ENCODE measurements at places on chromosomes 13 and 19. TPM values are rescaled to one million over a fixed set of nuclear protein-coding genes. Genes with fewer than 3 reads are reported as not detected.

Gene S1PR4
- not detected for total RNA-seq

Gene SULT2A1
- total RNA-seq = not detected

Gene ZNF728
- total RNA-seq = under 0.01 TPM

DNA sequence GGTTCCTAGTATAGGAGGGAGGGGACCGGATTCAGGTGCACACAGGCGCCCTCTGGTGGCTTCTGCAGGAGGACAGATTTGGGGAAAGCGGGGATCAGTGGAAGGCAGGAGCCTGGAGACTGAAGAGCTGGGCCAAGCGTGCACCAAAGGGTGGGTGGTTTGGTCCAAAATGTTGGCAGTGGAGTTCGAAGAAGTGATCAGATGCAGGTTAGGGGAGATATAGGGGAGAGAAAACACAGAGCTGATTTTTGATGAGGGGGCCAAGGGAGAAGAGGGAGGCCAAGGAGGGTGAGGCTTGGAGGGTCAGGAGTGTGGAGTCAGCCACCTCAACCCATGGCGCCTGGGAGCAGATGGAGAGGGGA lies 6.8 kb upstream of the CARM1 start:
- H3K4me3 ChIP-seq = peak overlapping the region; percentile 27
- peak overlapping the region; percentile 28 for H3K27ac ChIP-seq
- H3K27me3 ChIP-seq = no peaks in the 10 kb centered on the region
- H3K36me3 ChIP-seq = no peaks in the 10 kb centered on the region

- H3K36me3 ChIP-seq = no peaks in the 10 kb centered on the region
- peaks cover 25% of the 10 kb centered on the region for H3K27me3 ChIP-seq
- no peak overlapping the region for H3K27ac ChIP-seq
- H3K4me1 ChIP-seq = no peaks in the 10 kb centered on the region
- H3K4me3 ChIP-seq = no peak overlapping the region
- no peak for DNase-seq
These were observed 64.6 kb upstream of the KL start for GRCh38 chr13:32951580-32951979.

DNA sequence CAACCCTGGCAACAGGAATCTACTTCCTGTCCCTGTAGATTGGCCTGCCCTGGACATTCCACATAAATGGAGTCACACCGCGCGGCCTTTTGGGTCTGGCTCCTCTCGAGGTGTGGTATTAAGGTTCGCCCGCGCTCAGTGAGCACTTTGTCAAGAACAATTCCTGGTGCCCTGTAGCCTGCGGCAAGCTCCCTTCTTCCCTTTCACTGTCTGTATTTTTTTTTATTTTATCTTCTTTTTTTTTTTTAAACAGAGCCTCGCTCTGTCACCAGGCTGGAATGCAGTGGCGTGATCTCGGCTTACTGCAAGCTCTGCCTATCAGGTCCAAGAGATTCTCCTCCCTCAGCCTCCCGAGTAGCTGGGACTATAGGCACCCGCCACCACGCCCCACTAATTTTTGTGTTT lies 28.3 kb downstream of the PEX11G start:
- peak; percentile 62 for DNase-seq
- H3K27me3 ChIP-seq = no peaks in the 10 kb centered on the region
- peaks cover 24% of the 10 kb centered on the region for H3K36me3 ChIP-seq
- no peaks in the 10 kb centered on the region for H3K4me1 ChIP-seq
- H3K27ac ChIP-seq = no peak overlapping the region

- H3K4me1 ChIP-seq = no peaks in the 10 kb centered on the region
- H3K4me3 ChIP-seq = no peak overlapping the region
- H3K27me3 ChIP-seq = no peaks in the 10 kb centered on the region
- no peaks in the 10 kb centered on the region for H3K36me3 ChIP-seq
These were observed 73.6 kb upstream of the ATP12A start for GRCh38 chr13:24606486-24607170.
